ENCODE measurements at places on chromosomes 4 and X.

- peak; percentile 77 for DNase-seq
These were observed 433 bp downstream of the MMAA start for GRCh38 chr4:145619639-145619996.

- DNase-seq = no peak
These were observed 1393.1 kb upstream of the DIAPH2 start for GRCh38 chrX:95291561-95291960.

DNA sequence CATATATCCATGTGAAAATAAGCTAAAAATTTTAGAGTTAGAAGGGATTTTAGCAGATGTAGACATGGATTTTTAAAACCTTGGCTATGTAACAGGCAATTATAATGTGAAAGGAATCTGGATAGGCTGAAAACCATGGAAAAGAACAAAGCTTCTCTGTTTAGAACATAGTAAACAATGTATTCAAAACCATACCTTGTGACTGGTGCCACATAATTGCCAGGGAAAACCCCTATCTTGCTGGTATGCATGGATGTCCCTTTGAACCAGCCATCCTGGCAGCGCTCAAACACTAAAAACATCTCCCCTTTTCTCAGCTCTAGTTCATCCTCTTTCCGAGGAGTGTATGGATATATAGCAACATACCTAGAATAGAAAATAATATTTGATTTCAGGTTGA is 110.6 kb upstream of the CBR4 start:
- DNase-seq = no peak

- DNase-seq = no peak
These were observed 7.4 kb downstream of the DDX60L start for GRCh38 chr4:168472920-168473319.

- no peak for DNase-seq
These were observed 109.0 kb downstream of the UCHL1 start for GRCh38 chr4:41365681-41366080.

- DNase-seq = no peak
These were observed 5.8 kb downstream of the UGT2B4 start for GRCh38 chr4:69489856-69490255.

- DNase-seq = no peak
These were observed 83.7 kb downstream of the USP46 start for GRCh38 chr4:52575406-52575805.

DNA sequence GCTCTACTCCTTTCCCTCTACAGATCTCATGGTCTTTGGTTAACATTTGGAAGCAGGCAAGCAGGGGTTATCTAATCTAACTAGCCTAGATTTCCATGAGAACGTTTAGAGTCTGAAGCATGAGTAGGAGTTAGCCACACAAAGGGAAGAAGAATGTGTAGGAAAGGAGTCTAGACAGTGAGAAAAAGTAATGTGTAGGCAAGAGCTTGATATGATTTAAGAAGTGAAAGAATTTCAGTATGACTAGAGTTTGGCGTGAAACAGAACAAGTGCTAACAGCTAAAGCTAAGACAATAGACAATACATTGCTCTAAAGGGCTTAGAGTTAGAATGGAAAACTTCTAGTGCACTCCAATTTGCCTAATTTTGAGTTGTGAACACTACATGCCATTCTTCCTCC is 10.8 kb downstream of the CXCL8 start:
- DNase-seq = no peak

- no peak for DNase-seq
These were observed 562.3 kb upstream of the NDST4 start for GRCh38 chr4:115675719-115676118.

DNA sequence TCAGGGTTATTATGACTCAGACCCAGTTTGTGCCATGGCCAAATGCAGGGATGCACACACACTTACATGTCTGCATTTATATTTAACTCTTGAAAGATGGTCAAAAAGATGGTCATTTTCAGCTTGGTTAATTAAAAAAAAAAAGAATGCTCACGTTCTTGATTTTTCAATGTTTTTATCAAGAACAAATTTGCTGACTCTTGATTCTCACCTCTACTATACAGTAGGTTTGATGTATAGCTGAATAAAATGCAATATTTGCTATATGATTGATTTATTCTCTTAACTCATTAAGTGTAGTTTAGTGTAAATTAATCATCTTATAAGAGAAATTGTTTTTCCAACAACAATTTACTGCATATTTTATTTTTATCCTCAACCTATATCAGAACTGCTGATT is 160.4 kb downstream of the SLIT2 start:
- DNase-seq = no peak

DNA sequence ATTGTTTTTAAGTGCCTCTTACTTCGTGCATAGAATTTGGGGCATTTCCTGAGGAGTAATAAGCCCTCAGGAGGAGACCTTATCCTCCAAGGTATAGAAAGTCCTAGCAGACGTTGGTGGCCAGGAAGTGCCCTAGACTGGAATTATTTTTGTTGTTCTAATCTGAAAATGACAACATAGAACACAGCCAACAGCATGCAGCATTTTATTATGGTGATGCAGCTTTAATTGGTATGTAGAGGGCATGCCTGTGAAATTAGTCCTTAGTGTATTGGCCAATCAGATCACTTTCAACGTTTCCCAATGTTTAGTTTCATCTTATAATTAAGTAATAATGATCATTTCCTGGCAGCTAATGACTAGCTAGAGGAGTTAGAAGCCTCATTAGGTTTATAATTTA is 199.2 kb downstream of the SHROOM3 start:
- DNase-seq = no peak

- no peak for DNase-seq
These were observed 944.4 kb upstream of the FTHL17 start for GRCh38 chrX:32016195-32016594.

DNA sequence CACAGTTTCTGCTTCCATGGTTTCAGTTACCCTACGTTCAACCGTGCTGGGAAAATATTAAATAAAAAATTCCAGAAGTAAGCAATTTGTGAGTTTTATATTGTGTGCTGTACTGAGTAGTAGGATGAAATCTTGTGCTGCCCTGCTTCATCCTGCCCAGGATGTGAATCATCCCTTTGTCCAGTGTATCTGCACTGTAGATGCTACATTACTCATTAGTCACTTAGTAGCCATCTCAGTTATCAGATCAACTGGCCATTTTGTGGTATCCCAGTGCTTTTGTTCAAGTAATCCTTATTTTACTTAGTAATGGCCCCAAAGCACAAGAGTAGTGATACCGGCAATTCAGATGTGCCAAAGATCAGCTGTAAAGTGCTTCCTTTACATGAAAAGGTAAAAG is 97.9 kb downstream of the COX18 start:
- DNase-seq = peak; percentile 22

DNA sequence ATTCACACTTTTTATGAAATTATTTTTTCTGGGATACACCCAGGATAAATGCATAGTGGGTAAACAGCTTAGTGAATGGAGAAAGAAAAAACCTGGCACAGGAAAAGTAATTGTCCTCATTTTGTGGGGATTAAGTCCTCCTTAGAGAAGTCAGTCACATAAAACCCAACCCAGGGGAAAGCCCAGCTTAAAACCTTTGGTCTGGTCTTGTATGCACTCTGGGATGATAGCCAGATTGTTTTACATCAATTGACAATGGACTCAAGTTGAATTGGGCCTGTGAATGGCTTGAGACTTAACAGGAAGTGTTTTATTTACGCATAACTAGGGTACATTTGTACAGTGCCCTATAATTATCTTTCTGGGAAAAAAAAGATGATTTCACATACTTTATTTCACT is 561.3 kb upstream of the GRIA3 start:
- DNase-seq = no peak

DNA sequence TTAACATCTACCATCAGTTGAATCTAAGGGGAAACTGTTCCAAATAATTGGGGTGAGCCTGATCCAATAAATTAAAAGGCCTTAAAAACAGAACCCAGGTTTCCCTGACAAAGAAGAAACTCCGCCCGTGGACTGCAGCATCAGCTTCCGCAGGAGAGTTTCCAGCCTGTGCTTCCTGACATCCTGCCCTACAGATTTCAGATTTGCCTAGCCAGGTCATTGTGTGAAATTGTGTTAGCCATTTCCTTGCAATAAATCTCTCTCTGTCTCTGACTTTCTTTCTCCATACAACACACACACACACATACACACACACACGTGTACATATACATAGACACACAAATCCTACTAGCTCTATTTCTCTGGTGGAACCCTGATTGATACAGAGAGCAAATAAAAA is 48.3 kb upstream of the LCORL start:
- DNase-seq = no peak

- DNase-seq = peak; percentile 96
These were observed at the start of gene FMR1 for GRCh38 chrX:147911192-147912022. FMR1 (plus strand) TSS chrX:147911919; CDS start chrX:147912180, 261 bp downstream.

DNA sequence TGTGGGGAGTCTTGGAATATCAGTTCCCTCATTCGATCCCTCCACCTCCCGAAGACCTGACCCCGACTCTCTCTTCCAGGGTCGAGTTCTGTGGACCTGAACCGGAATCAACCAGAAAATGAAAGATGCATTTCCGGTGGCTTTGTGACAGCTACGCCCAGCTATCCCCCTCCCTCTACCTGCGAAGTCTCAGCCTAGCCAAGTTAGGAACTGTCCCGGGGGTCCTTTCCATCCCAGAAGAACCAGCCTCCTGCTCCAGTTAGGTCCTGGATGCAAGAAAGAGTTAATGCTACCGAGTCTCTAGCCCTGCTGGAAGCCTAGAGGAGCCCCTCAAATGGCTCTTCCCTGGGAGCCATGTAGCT is 13.4 kb upstream of the ETDC start:
- no peak for DNase-seq

DNA sequence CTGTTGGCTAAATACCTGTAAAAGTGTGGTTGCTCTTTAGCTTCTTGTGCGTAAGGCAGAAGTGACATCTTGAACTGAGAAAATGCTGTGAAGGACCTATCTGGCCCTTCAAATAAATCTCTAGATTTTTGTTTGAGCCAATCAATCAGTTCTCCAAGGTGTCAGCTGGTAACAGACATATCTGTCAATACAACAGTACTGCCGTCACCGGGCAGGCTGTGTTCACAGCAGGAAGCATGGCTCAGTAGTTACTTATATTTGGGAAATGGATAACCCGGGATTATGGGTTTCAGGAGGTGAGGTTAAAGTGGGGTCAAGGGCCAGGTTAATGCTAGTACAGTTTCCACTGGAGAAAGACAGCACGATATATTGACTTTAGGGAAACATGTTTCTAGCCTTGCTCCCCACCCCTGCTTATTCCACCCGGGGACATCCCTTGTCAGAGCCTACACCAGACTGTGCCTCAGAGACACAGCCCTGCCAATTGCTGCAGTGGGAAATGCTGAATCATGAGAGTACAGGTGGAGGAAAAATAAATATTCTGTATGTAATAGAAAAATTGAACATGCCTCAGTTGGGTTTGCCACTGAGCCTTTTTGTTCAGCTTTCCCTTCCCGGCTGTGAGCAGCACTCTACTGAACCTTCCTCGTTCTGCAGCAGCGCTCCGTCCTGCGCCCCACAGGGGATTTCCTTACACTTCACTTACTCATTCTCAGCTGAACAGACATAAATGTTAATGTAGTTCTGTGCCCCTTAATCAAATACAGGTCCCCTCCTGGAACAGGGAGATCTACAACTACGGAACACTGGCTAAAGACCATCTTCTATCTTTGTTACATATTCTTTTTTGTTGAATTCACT is 121.1 kb downstream of the MGST2 start:
- DNase-seq = no peak

DNA sequence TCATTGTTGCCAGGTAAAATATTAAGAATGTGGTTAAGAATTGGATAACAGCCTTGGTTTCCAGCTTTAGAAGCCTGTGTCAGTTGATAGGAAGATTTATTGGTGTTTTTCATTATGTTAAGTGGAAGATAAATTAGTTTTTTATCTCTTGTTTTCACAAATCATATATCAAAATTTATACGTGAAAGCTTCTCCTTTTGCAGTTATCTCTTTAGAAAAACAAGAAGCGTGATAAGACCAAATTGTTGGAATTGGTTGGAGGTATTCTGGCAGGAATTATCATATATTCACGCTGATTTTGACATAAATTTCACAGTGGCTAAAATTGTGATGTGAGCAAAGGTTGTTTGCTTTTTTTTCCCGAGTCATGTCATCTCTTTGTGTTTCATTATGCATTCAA is 90.6 kb downstream of the FRMPD4 start:
- DNase-seq = no peak

DNA sequence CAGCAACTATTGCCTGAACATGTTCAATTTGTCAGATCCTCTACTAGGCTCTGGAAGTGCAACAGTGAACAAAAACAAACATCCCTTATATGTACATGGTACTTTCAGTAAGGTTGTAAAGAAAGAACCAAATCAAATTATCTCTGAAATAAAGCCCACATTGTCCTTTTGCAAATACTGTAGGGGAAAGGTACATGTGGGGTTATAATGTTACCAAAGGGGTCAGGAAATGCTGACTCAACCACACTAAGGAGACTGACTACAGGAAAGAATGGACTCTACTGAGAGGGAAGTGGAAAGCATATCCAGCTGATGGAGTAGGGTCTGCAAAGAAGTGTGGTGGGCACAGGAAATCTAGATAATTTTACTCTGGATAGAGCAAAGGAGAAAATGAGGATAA is 61.5 kb downstream of the PCDH18 start:
- no peak for DNase-seq

DNA sequence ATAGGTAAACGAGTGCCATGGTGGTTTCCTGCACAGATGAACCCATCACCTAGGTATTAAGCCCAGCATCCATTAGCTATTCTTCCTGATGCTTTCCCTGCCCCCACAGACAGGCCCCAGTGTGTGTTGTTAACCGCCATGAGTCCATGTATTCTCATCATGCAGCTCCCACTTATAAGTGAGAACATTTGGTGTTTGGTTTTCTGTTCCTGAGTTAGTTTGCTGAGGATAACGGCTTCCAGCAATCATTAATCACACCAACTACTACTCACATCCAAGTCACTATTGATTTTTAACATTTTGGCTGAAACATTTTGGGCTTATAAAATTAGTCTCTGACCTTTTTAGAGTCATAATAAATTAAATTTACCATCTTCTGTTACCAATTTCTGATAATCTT is 205.3 kb downstream of the SPOCK3 start:
- DNase-seq = no peak

- no peak for DNase-seq
These were observed 1383.0 kb upstream of the TENM3 start for GRCh38 chr4:180860089-180860720.

DNA sequence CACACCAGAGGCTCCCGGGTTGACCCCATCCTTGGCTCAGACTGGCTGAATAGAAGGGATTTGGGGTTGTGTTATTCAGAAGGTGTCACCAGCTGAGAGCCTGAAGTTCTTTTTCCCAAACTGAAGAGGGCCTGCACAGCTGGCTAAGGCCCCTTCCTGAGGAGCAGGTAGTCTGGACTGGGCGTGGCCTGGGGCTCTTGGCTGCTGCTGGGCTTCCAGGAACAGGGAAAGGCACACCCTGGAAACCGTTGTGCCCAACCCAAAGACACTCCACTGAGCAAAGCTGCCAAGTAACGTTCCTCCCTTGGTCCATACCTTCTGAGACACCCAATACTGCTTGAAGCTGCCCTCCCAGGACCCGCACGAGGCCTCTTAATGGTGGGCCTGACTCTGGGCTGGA is 8.3 kb upstream of the CXCR3 start:
- DNase-seq = no peak

GRCh38 chrX:101462892-101463291 is 22.4 kb upstream of the ARMCX4 start:
- DNase-seq = peak; percentile 38
